ENCODE measurements at places on chromosomes 6 and 20.

DNA sequence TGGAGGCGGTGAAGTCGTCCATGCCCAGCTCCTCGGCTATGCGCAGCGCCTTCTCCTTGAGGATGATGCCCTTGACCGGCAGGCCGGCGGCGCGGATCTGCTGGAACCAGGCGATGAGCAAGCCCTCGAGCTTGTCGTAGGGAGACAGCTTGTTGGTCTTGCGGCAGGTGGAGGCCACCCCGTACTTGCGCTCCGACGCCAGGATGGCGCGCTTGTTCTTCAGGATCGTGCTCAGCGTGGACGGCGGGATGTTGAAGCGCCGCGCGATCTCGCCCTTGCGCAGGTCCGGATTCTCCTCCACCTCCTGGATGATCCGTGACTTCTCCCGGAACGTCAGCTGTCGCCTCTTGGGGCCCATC lies 435 bp downstream of the CENPB start:
- DNase-seq: peak; percentile 63

GRCh38 chr6:159908979-159909378 lies 18.2 kb downstream of the MAS1 start:
- no peak for DNase-seq

- no peak for DNase-seq
Observed at GRCh38 chr20:17655286-17655651, 26.8 kb downstream of the RRBP1 start.

DNA sequence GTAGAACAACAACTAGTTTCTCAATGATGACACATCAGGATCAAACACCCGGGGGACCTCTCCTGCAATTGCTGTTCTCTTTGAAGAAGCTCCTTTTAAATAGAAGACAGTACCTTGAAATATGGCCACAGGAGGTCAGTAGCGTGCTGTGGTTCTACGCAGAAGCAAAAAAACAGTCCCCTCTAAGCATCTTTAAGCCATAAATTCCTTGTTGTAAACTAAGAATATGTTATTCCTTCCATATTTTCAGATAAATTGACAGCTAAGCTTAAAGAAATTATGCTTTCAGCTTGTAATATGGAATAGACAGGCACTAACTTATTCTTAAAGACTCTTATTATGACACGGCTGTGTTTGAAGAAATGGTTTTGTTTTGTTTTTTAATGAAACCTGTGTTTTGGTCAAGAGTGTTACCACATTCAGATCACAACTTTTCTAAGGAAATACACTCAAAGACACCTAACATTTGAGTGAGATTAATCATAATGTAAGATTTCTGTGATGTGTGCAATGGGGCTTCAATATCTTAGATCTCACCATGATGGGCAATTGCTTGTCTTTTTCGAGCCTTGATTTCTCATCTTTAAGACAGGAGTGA lies 49.7 kb upstream of the IL20RA start:
- peak; percentile 58 for DNase-seq

- DNase-seq: no peak
Observed at GRCh38 chr20:14580418-14581074, 243.1 kb upstream of the FLRT3 start.

- DNase-seq: peak; percentile 38
Observed at GRCh38 chr20:62320581-62321354, 18.0 kb downstream of the ADRM1 start.

GRCh38 chr20:37202267-37202943 lies 23.1 kb upstream of the MROH8 start:
- DNase-seq: peak; percentile 34

- DNase-seq: no peak
Observed at GRCh38 chr20:50133474-50134217, 19.9 kb downstream of the PEDS1 start.

DNA sequence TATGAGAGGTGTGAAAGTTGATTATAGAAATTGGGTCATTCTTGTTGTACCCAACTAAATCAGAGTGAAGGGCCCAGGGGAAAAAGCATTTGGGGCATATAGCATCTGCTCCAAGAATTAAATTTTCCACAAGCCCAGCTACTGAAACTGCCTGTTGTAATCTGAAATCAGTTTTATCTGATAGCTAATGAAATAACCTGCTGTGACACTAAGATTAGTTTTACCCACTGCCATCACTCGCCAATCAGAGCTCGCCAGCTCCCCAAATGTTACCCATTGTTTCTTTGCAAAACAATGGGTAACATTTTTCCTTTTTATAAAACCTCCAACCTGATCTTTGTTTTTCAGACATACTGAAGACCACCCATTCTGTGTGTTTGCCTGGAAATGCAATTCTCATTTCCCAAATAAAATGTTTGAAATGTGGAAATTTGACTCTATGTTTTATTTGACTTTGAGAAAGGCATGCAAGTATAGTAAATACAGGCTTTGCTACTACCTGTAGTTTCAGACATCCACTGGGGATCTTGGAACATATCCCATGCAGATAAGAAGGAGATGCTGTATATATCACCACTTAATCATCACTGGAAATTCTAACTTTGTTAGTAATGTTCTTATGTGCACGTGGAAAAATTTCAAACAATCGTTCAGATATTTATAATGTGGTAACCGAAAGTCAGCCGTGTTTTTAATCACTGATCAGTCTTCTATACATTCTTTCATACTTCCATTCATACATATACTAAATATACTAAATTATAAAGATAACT lies 6.3 kb upstream of the AHI1 start:
- no peak for DNase-seq

GRCh38 chr6:111980143-111980542 lies 73.8 kb upstream of the CCN6 start:
- DNase-seq: no peak

- peak; percentile 55 for DNase-seq
Observed at GRCh38 chr6:13445005-13445743, 42.2 kb downstream of the GFOD1 start.

DNA sequence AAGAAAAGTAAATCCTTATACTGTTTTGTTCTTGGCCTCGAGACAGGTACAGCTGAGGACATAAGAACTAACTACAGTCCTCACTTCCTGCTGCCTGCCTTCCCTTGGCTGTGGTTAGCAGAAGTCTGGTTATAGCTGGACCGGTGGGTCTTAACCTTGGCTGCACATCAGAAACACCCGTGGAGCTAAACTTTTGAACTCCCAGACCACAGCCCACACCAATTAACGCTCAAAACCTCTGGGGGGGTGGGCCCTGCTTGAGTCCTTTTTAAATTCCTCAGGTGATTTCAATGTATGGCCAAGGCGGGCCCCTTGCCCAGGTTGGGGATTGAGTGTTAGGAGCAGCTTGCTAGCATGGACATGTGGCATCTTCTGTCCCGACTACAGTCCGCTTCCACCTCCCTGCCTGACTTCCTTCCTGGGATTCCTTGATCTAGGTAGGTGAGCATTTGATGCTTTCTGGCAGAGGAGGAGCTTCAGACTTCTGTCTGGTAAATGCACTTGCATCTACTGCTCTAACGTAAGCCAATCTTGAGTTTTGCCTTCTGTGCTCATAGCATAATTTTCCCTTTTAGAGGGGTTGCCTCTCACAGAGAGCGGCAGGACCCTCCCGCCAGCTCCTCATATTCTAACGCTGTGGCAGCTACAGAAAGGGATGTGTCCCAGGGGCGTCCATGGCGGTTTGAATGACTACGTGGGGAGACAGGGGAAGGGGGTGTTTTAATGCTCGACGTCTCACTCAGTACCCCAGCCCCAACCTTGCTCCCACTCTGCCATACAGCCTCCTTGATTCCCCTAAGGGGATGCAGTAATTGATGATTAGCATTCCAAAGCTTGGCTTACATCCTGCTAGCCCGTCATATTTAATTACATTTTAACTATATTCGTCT lies 390.1 kb downstream of the ZFAND3 start:
- no peak for DNase-seq

DNA sequence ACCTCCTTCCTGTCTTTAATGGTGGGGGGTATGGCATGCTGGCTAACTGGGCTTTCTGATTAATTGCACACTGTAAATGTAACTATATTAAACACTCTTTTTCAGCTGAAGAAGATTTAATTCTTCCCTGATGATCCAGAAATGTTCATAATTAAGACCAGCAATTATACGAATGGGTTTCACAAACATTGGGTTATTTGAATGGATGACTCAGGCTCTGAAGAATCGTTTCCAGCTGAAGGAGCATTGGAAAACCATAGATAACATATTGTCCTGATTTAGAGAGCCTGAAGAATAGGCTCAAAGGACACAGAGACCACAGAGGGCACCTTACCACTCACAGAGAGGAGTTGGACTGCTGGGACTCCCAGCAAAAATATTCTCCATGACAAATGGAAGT lies 130.7 kb upstream of the SSTR4 start:
- DNase-seq: no peak

- DNase-seq: no peak
Observed at GRCh38 chr6:100344321-100344720, 120.4 kb downstream of the SIM1 start.

GRCh38 chr6:139973669-139974344 lies 599.4 kb upstream of the CITED2 start:
- no peak for DNase-seq

All from stimulated activated CD4-positive, alpha-beta T cell treated with anti-CD3 and anti-CD28 coated beads, Interleukin-15, amount 100 ng/mL, for 24 hours (primary cell).